ENCODE measurements at places on chromosomes 3 and 15.

GRCh38 chr3:46289966-46290365 lies 47.7 kb downstream of the CCR3 start:
- no peaks in the 10 kb centered on the region for H3K4me1 ChIP-seq
- no peaks in the 10 kb centered on the region for H3K36me3 ChIP-seq
- no peak for DNase-seq
- no peak overlapping the region for H3K27ac ChIP-seq
- peaks cover 9% of the 10 kb centered on the region for H3K27me3 ChIP-seq

DNA sequence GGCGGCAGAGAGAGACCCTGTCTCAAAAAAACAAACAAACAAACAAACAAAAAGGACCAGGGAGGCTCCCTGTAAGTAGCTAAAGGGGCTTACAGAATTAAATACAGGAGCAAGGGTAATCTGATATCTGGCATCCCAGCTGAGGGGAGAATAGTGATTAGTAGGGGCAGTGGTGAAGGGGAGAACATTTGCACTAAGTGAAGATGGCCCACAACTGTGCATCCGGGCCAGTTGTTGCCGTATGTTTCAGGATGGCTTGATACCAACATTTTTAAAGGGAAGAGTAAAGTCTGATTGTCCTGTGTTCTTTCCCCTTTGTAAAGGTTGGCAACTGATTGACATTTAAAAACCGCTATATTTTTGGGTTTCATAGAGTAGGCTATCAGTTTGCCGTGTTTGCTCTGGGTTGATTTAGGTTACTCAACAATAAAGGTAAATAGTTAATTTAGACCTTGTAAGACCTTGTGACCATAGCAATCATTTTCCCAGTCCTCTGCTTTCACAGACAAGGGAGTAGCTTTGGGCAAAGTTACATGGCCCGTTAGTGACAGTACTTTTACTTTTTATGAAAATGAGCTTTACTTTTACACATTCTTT lies 167.8 kb downstream of the PTPRG start:
- H3K27me3 ChIP-seq = no peaks in the 10 kb centered on the region
- no peak overlapping the region for H3K27ac ChIP-seq
- no peaks in the 10 kb centered on the region for H3K36me3 ChIP-seq
- no peak for DNase-seq

DNA sequence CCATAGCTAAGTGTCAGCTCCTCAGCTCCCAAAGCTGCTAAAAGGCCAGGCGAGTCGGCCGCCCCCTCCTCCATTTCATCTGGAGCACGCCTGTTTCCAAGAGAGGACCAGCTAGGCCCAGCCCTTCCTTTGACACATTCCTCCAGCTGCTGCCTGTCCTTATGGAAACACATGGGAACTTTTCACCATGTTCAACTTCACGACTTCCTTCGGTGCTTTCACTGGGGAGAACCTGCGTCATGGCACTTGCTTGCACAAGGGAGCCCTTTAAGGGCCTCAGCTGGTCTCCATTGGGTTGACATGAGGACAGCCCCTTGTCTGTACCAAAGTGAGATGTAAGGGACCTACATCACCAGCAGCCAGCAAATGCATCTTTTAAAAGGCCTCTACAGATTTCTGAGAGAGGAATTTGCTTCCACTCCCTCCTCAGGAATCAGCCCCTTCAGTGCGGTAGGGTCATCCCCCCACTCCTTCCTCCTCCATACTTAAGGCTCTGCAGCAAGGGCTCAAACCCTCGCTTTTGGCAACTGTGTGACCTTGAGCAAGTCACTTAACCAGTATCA lies 2.1 kb downstream of the MAGI1 start:
- H3K36me3 ChIP-seq = no peaks in the 10 kb centered on the region
- DNase-seq = peak; percentile 85
- H3K27me3 ChIP-seq = no peaks in the 10 kb centered on the region
- no peak overlapping the region for H3K27ac ChIP-seq

DNA sequence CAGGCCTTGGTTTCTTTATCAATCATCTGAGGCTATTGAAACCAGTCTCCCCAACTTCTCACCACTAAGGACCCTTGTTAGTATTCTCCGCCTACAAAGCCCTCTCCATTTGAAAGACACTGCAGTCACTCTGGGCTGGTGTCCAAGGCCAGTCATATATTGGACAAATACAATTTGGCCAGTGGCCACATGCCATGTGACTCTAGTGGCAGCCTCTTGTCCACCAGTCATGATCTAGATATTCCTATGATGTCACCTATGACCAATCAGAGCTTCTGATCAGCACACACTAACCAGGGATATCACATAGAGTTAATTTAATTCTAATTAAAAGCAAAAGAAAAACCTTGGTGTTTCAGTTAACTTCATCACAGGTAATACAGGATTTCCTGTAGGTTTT lies 68.2 kb downstream of the RAB11A start:
- H3K27me3 ChIP-seq = peaks cover 12% of the 10 kb centered on the region
- H3K4me3 ChIP-seq = no peak overlapping the region
- peaks cover 2% of the 10 kb centered on the region for H3K4me1 ChIP-seq
- peak; percentile 6 for DNase-seq

- DNase-seq = peak; percentile 59
- H3K4me3 ChIP-seq = no peak overlapping the region
- H3K27me3 ChIP-seq = no peaks in the 10 kb centered on the region
- H3K4me1 ChIP-seq = no peaks in the 10 kb centered on the region
Observed at GRCh38 chr3:116836286-116836685, 126.7 kb downstream of the TUSC7 start.

DNA sequence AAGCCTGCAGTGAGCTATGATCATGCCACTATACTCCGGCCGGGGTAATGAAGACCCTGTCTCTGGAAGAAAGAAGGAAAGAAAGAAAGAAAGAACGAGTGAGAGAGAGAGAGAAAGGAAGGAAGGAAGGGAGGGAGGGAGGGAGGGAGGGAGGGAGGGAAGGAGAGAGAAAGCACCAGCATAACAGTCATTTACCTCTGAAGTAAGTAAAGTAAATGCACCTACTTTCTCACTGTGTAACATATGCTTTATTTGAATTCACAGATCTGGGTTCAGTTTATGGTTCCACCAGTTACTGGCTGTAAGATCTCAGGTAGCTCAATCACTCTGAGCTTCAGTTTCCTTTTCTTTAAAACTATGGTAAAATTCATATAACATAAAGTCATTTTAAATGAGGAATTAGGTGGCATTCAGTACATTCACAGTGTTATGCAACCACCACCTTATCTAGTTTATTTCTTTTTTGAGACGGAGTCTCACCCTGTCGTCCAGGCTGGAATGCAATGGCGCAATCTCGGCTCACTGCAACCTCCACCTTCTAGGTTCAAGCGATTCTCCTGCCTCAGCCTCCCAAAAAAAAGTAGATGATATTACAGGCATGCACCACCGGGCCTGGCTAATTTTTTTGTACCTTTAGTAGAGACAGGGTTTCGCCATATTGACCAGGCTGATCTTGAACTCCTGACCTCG lies 16.1 kb upstream of the RAD54L2 start:
- H3K4me3 ChIP-seq = no peak overlapping the region
- no peaks in the 10 kb centered on the region for H3K36me3 ChIP-seq
- DNase-seq = no peak
- H3K4me1 ChIP-seq = no peaks in the 10 kb centered on the region
- no peak overlapping the region for H3K27ac ChIP-seq

DNA sequence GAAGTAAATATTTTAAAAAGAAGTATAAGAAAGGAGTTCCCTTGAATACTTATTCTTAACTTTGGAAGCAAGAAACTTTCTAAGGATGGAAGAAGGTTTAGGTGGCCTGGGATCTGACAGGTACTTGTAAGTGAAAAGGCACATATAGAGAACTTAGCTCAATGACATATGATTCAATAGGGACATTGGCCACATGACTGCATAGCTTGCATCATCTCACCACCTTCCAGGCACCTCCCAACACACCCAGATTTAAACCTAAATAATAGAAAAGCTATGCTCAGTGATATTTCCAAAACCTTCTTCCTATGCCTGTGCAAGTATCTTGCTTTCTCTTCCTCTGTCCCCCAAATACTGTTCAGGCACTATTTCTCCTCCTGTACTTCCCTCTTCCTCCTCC lies 4.7 kb upstream of the P2RY1 start:
- H3K4me3 ChIP-seq = no peak overlapping the region
- DNase-seq = no peak
- H3K36me3 ChIP-seq = no peaks in the 10 kb centered on the region
- peaks cover 2% of the 10 kb centered on the region for H3K4me1 ChIP-seq
- H3K27ac ChIP-seq = no peak overlapping the region

DNA sequence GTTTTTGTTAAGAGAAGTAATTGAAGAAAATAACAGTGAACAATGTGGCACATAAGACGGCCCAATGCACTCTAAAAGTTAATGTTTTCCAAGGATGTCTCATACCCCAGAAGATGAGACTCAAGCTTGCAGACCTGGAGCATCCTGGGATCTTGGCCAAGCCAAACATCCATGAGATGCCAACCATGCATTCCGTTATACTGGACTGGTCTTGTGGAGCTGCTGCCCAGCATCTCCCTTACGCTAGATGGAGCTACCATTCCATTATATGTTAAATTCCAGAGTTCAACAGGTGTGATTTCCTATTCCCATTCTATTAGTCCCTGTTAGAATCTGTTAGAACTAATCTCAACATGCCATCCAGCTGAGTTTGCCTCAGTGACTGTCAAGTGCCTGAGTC lies 181.8 kb downstream of the PDCD6IP start:
- peak; percentile 29 for DNase-seq
- H3K36me3 ChIP-seq = no peaks in the 10 kb centered on the region
- H3K27me3 ChIP-seq = no peaks in the 10 kb centered on the region
- H3K4me3 ChIP-seq = no peak overlapping the region

- H3K27me3 ChIP-seq = no peaks in the 10 kb centered on the region
- H3K4me1 ChIP-seq = peaks cover 7% of the 10 kb centered on the region
- peaks cover 4% of the 10 kb centered on the region for H3K36me3 ChIP-seq
- DNase-seq = peak; percentile 98
- peak overlapping the region; percentile 60 for H3K27ac ChIP-seq
Observed at GRCh38 chr3:100525753-100526612, 33.6 kb downstream of the TMEM45A start.

- H3K36me3 ChIP-seq = no peaks in the 10 kb centered on the region
- no peak overlapping the region for H3K27ac ChIP-seq
- no peak overlapping the region for H3K4me3 ChIP-seq
- no peaks in the 10 kb centered on the region for H3K27me3 ChIP-seq
- no peak for DNase-seq
- H3K4me1 ChIP-seq = no peaks in the 10 kb centered on the region
Observed at GRCh38 chr3:181933052-181933618, 221.4 kb downstream of the SOX2 start.

DNA sequence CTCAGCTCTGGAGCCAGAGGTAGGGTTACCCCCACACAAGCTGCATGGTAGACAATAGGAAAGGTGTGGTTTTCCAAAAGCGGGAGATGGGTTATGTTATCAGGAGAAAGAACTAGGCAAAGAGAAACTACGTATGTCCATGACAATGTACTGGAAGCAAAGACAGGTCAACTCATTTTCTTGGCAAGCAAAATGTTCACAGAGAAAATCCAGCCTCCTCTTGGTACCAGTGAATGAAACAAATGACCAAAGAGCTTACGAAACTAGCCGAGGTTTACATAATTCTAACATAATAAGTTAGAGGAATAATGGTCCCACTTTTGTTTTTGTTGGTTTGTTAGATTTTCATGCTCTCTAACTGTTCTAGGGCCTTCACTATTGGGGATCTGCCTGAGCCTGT lies 338.1 kb upstream of the TGFBR2 start:
- no peak overlapping the region for H3K4me3 ChIP-seq
- H3K27me3 ChIP-seq = no peaks in the 10 kb centered on the region
- H3K36me3 ChIP-seq = no peaks in the 10 kb centered on the region
- DNase-seq = no peak

DNA sequence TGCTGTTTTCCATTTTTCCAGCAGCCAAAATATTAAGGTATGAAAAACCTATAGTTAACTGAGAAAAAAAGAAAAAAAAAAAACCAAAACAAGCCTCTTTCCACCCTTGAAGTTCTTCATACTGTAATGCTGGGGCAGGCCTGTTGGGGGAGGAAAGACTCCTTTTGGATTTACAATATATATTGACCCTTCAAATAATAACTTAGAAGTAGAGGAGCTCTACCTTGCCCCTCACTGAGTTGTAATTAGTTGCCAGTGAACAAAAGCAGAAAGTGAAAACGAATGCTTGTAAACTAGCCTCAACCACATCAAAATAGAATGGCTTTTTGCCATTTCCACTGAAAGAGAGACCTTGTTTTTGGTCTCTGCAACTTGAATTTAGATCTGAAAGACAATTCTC lies 326.6 kb downstream of the NR2F2 start:
- H3K27me3 ChIP-seq = no peaks in the 10 kb centered on the region
- H3K4me3 ChIP-seq = no peak overlapping the region
- H3K27ac ChIP-seq = no peak overlapping the region
- H3K36me3 ChIP-seq = no peaks in the 10 kb centered on the region

DNA sequence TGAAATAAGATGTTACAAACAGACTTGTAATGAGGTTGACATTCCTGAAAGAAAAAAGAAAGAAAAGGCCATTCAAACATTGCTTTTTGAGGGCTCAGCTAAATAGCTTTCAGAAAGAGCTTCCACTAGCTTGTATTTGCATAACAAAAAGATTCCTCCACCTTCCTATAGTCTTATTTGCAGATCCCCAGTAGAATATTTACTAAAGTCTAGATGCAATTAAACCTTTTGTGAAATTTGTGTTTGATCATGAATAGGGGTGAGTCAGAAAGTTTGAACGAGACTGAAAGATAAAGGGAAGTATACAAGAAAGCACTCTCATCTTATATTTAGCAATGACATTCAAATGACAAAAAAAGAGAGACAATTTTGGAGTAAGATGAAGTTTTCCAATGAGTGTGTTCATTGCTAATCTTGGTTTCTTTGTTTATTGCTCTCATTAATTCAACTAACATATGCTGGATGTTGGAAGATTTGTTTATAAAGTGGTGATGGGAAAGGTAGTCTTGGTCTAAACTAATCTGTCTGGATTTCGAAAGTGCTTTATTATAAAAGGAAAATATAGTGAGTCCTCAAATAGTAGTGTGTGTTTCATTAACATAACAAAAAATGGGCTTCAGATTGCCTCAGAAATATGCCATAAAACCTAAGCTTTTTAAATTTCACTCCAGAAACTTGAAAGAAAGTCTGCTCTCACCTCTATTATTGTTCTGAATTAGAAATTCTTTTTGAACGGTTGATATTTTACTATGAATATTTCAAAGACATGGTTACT lies 9.1 kb upstream of the CADPS start:
- no peaks in the 10 kb centered on the region for H3K4me1 ChIP-seq
- H3K27ac ChIP-seq = no peak overlapping the region
- no peaks in the 10 kb centered on the region for H3K36me3 ChIP-seq
- no peaks in the 10 kb centered on the region for H3K27me3 ChIP-seq
- H3K4me3 ChIP-seq = no peak overlapping the region

DNA sequence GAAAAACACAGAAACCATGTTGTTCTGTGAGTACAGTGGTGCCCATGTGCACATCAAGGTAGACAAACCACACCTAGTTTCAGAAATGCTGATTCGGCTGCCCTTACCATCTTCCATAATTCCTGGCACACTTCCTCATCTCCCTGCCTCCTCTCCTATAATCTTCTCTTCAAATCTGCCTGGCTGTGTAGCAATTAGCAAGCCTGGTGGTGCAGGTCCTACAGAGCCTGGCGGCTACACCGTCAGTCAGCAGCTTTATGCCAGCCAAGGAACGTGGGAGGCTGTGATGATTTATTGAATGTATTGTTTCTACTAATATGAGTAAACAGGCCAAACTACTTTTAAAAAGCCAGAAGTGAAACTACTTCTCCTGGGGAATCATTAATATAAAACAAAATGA lies 106.8 kb downstream of the SEMA6D start:
- no peaks in the 10 kb centered on the region for H3K36me3 ChIP-seq
- no peak for DNase-seq
- H3K27me3 ChIP-seq = no peaks in the 10 kb centered on the region

Measured in mesenchymal stem cell (in vitro differentiated cells and primary cell).